ENCODE measurements at places on chromosomes 7 and 10. TPM values are rescaled to one million over a fixed set of nuclear protein-coding genes. Genes with fewer than 3 reads are reported as not detected.

DNA sequence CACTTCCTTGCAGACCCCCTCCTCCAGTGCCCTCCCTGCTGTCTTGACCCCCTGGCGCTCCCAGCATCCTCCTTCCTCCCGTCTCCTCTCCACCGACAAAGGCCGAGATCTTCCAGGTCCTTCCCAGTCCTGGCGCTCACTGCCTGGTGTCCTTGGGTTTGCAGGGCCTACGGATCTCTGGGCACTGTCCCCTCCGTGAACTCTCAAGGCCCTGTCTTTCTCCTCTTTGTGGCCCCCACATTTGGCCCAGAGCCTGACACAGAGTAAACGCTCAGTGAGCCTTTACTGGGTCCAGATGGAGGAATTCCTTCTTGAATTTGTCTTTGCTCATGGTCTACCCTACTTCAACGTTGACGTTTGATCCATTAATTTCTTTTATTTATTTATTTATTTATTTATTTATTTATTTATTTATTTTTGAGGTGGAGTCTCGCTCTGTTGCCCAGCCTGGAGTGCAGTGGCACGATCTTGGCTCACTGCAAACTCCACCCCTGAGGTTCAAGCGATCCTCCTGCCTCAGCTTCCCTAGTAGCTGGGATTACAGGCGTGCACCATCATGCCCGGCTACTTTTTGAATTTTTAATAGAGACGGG lies 29.7 kb downstream of the TMEM270 start:
- no peak for ATAC-seq

- ATAC-seq, result no peak
Measured at GRCh38 chr7:17123020-17123419, 175.4 kb upstream of the AHR start.

DNA sequence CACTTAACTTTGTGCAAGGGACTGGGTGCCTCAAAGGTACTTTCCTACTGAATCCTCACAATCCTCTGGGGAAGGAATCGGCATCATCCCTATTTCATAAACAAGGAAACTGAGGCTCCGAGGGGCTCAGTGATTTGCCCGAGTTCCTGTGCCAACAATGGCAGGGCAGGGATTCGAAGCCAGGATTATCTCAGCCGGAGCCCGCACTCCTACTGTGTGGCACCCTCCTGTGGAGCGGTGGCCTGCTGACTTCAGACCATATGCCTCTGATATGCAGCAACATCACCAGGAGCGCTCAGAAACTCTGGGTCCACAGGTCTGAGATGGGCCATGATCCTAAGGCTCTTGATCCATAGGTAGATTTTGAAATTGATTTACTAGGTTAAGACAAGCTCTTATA lies 46.6 kb downstream of the PODXL start:
- ATAC-seq, result no peak

GRCh38 chr7:13508586-13508985 lies 480.9 kb downstream of the ETV1 start:
- ATAC-seq, result no peak

GRCh38 chr10:68428396-68429104 lies 21.5 kb upstream of the RUFY2 start:
- no peak for ATAC-seq

DNA sequence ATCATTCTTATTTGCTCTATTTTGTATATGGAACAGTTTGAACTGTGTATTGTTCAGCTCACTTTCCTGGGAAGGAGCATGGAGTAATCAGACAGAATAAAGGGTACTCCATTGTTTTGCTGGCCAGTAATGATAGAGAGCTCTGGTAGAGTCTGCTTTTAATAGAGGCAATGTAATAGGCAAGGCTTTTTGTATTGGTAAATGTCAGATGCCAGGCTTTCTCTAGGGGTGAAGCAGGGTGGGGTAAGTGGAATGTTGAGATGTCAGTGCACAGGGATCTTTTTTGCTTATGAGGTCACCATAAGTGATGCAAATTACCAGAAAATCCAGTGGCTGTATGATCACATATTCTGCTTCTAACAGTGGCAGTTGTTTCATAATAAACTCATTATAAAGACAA lies 1088.3 kb upstream of the SORCS1 start:
- ATAC-seq, result peak; percentile 69

GRCh38 chr10:103456074-103456660 lies 2.5 kb downstream of the CALHM1 start:
- no peak for ATAC-seq

- ATAC-seq, result no peak
Measured at GRCh38 chr7:70782796-70783195, 349.1 kb upstream of the GALNT17 start.

- no peak for ATAC-seq
Measured at GRCh38 chr10:20486791-20487190, 410.3 kb downstream of the NEBL start.

- ATAC-seq, result no peak
Measured at GRCh38 chr10:124349231-124349995, 69.3 kb downstream of the OAT start.

DNA sequence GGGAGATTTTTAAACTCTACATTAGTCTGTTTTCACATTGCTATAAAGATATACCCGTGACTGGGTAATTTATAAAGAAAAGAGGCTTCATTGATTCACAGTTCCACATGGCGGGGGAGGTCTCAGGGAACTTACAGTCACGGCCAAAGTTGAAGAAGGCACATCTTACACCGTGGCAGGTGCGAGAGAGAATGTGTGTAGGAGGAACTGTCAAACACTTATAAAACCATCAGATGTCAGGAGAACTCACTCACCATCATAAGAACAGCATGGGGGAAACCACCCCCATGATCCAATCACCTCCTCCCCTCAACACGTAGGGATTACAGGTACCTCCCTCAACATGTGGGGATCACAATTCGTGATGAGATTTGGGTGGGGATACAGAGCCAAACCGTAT lies 129.5 kb downstream of the FGFR2 start:
- no peak for ATAC-seq

DNA sequence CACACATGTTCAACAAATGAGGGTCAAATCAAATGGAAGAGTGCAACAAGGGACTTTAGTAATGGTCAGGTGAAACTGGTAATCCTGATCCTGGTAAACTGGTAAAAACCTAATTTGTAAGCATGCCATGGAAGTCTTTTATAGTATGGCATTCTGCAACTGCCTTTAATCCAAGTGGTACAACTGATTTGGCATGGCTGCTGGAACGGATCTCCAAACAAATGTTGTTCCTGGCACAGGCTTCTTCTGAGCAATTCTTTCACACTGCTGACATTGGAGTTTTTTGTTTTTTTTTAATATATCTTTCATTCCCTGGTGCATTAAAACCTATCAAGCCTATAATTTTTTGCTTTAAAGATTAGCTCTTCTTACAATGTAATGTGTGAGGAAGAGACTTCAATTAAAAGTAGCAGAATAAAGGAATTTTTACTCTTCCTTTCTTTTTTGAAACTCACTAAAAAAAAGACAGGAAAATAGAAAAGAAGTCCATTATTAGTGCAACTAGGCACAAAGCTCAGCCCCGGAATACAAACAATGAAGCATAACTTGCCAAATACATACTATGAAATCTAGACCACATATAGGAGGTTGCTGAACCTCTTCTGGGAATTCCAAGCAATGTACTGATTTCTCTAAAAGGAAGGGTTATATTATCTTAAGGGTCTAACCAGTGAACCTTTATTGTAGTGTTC lies 79.3 kb upstream of the OIT3 start:
- ATAC-seq, result no peak

DNA sequence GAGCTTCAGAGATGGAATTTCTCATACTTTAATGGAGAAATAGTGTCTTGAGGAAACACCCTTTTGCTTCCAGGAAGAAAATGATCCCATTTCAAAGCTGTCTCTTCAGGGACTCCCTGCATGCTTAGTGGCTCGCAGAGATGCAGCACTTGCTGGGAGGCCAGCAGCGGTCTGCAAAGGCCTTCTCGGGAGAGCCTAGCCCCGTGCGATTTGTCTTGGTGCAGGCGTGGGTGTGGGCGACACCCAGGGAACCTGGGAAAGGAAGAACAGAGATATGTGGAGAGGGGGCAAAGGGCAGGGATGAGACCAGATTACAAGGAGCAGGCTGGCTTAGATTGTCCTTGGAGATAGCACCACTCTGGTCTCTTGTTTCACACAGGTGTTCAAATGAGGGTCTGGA lies 352.3 kb upstream of the PODXL start:
- no peak for ATAC-seq

DNA sequence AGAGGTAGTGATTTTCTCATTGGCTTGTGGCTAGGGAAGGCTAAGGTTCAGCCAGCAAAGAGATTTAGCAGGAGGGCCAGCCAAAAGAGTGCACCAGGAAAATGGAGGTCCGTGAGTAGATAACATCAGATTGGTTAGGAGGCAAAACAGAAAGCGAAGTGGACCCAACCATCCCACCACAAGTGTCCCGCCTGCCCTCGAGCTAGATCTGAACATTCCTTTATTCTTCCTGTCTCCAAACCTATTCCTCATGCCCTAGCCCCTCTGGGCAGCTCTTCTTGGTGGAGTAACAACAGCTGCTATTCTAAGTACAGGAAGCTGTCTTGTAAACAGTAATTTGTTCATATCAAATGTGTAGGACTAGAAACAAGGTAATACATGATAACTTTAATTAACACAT lies 85.7 kb upstream of the BET1 start:
- ATAC-seq, result no peak

DNA sequence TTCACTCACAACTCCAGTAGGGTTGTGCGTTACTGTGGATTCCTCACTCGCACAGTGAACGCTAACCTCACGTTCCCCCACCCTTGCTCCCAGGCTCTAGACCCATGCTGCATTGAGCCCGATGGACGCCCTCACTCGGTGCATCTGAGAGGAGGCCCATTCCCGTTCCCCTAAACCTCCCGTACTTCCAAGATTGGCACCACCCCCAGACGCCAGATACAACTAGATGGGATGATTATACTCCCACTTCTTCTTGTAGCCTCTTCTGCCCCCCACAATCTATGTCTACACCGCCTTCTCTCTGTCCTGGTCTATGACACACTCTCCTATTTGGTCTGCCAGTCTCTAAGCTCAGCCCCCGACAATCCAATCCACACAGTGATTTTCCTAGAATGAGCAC lies 57.3 kb upstream of the NCAPG2 start:
- no peak for ATAC-seq

- no peak for ATAC-seq
Measured at GRCh38 chr10:121615836-121616235, 17.6 kb upstream of the FGFR2 start.

DNA sequence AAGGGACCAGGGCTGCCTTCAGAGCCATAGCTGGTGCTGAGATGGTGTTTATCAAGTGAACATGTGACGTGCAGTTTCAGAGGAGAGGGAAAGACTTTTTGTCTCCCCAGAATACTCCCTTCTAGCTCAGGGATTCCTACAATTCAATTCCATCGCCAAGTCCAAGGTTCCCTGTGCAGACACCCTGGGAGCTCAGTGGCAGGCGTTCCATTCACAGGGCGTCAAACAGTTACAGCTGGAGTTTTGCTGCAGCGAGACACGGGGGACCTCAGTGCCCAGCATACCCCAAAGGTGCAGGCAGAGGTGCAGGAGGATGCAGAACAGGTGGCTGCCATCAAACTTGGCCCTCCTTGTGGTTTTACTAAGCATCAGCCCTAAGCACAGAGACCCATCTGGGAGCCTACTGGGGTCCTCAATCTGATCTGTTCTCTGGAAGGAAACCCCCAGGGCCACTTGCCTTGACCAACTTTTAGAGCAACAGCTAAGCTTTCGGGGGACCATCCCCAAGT lies 846 bp upstream of the CALML5 start:
- no peak for ATAC-seq

- ATAC-seq, result no peak
Measured at GRCh38 chr10:71334221-71334791, 15.2 kb downstream of the SLC29A3 start.

DNA sequence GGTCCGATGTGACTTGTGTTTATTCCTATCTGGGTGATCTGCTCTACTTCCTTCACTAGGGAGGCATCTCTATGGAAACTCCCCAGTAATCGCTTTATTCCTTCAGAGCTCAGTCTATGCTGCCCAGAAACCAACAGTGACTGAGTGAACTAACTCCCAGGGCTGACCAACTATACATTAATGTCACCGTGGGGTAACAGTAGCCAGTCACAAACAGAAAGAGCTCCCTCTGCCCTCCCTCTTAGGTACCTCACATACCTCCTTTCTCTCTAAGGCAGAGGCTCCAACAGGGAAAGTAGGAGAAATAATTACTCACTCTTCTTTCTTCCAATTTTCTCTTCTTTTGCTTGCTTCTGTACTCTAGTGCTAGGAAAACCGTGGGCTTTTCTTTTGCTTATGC lies 855.0 kb downstream of the REEP3 start:
- no peak for ATAC-seq

GRCh38 chr10:113648478-113648877 lies 15.4 kb downstream of the NRAP start:
- ATAC-seq, result no peak

DNA sequence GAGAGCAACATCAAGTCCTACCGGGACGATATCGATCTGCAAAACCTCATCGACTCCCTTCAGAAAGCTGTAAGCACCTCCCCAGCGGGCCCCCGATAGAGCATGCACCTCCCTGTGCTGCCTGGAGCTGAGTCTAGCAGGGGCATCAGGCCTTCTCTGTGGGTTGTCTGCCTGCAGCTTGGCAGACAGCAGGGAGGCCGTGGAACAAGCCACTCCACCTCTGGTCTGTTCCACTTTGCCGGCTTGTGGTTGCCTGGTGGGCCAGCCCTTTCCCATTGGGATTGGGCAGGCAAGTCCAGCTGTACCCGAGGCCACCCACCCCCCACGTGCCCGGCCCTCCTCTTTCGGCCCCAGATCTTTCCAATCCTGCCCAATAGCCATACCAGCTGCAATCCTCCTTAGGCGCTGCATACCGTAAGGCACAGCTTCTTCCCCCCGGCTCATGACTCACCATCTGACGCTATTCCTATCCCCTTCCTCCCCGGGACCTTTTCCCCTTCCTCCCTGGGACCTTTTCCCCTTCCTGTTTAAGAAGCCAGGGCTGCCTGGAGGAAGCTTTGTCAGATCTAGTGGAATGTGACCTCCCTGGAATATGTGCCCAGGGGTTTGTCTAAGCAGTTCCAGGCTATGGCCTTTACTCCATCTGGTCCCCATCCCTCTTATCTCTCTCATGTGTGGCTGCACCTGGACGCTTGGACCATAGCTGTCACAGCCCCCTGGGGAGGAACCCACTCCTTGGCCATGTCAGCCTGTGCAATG lies 28.1 kb upstream of the SH2D4B start:
- no peak for ATAC-seq

- no peak for ATAC-seq
Measured at GRCh38 chr10:34596351-34596750, 218.7 kb downstream of the PARD3 start.

The CALN1 gene
- total RNA-seq, result 1.0 TPM

The TMEM176B gene
- total RNA-seq, result 37.5 TPM

The EN2 gene
- total RNA-seq, result 0.30 TPM

The PTF1A gene
- total RNA-seq, result not detected

The NCAPG2 gene
- 4.2 TPM for total RNA-seq

The ACTL6B gene
- total RNA-seq, result 38.1 TPM

The GRID2IP gene
- total RNA-seq, result 0.07 TPM

The PAPOLB gene
- 0.18 TPM for total RNA-seq

The ADRB1 gene
- 0.22 TPM for total RNA-seq

The GIMAP8 gene
- 0.53 TPM for total RNA-seq

The CRTAC1 gene
- 0.77 TPM for total RNA-seq

The GNB2 gene
- total RNA-seq, result 218 TPM

The OR2F1 gene
- total RNA-seq, result 0.11 TPM

The PON3 gene
- not detected for total RNA-seq

The SGPL1 gene
- total RNA-seq, result 18.6 TPM
